ENCODE measurements at places on chromosomes 4 and X. TPM values are rescaled to one million over a fixed set of nuclear protein-coding genes. Genes with fewer than 3 reads are reported as not detected.

Gene HMGN5
- 1.3 TPM for total RNA-seq

- no peak for DNase-seq
These were observed 513 bp downstream of the NHSL2 start for GRCh38 chrX:71910986-71911730.

DNA sequence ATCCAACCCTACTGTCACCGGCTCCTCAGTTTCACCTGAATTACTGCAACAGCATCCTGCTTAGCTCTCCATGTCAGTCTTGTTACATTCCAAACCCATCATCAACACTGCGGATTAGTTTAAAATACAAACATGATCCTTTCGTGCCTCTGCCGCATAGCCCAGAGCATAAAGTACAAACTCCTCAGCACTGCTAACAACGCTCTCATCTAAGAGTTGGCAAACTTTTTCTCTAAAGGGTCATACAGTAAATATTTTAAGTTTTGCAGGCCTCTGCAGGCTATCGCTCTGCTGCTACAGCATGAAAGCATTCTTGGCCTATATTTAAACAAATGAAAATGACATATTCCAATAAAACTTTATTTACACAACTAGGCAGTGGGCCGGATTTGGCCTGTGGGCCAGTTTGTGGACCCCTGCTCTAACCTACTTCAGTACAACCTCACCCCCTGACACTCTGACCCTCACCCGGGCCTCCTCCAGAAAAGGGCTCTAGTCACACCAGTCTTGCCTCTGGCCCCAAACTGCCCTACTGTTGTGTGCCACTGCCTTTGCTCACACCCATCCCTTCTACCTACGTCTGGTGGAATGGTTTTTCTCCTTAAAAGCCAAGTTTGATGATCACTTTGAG, 7.2 kb downstream of the STX18 start:
- no peak for DNase-seq

DNA sequence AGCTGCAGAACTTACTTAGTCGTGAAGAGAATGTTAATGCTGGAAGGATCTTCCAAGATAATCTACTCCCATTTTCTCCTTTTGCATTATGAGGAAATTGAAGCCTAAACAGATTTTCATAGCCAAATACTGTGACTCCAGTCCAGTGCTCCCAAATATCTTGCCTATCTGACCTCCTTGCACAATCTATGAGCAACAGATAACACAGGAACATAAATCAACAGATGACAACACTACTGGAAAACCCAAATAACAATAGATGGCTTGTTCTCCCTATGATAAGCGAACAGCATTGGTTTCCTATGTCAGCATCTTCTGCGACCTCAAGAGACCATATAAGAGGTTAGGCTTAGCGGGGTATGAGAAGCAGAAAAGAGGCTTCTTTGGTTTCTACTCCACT, 88.0 kb downstream of the CORIN start:
- DNase-seq: no peak

DNA sequence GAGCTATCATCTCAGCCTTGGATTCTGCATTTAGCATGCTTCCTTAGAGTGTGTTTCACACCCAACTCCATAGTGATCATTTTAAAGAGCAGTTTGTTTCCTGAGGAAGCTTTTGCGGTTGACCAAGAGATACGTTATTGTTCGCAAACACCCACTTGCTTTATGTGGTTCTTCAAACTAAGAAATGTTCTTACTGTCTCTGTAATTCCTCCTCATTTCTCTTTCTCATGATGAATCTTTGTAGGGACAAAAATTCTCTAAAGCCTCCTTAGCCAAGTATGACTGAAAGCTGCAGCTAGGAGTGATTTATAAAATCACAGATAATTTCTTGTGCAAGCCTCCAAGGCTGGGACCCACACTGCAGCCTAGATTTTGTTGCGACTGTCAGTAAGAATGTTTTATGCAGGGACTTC, 10.0 kb downstream of the TNIP3 start:
- DNase-seq: no peak

Gene PDLIM3
- 281 TPM for total RNA-seq

GRCh38 chr4:79695848-79696247, 287.8 kb upstream of the GK2 start:
- DNase-seq: no peak

DNA sequence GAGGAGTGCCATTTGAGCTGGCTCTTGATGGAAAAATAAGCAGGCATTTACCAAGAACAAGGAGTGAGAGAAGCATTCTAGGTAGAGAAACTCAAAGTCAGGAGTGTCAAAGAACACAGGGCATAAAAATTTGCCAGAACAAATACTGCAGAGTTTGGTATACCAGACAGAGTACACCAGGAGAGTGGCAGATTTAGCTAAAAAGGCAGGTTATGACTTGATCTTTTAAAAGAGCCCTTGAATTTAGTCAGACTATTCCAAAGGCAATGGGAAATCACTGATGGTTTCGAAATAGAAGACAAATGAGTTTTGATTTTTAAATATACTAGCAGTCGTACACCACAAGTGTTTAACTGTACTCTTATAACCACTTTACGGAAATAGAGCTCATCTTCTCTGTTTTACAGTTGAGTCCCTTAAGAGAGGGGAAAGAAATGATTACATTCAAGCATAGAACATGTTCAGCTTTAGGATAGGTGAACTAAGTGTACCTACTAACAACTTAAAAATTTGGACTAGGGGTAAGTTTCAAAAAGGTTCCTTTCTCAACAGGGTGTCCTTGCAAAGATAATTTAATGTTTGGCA, 10.2 kb downstream of the UBE2D3 start:
- DNase-seq: no peak

DNA sequence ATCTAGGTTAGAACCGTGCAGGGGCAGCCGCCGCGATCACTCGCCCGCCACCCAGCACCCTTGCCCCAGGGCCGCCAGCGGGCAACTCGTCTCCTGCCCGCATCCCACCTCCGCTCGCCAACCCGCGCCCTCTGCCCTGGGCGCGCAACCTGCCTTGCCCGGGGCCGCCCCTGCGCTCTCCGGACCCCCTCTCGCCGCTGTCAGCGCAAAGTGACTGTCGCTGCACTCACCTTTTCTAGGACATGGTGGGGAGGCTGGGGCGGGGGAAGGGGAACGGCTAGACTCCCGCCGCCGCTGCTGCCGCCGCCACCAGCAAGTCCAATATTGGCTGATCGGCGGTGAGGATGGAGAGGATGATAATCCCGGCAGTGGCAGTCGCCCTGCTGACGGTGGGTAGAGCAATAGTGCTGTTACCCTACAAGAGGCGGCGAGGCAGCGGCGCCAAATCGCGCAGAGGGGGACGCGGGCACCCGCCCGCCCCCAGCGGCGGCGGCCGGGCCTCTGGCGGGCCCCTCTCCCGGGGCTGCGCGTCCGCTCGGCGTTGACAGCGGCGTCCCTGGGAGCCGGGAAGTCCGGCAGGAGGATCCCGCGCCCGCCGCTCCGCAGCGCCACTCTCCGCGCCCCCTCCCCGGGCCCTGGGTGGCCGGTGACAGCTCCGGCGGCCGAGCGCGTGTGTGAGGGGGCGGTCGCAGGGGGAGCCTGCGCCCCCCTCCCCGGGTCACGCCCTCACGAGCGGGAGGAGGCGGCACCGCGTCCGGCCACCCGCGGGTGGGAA, 2.3 kb upstream of the NR3C2 start:
- DNase-seq: peak; percentile 69

GRCh38 chr4:70938086-70938485, 35.9 kb downstream of the MOB1B start:
- no peak for DNase-seq

DNA sequence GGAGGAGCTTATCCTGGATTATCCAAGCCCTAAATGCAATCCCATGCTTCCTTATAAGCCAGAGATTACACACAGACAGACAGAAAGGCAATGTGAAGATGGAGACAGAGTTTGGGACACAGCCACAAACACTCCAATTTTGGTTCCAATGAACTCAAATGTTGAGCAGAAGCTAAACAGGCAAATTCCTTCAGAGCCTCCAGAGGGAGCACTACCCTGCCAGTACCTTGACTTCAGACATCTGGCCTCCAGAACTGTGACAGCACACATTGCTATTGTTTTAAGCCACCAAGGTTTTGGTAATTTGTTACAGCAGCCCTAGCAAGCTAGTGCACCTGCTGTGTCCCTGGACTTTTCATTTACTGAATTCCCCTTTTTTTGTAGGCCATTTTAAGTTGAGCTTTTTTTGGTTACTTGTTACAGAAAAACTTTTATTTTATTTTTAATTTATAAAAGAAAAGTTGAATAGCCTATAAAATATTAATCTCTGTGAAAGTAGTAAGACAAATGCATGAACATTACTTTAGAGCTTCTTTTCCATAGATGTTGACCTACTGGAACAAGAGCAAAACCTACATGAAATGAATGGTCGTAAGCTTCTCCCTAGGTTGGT, 33.4 kb upstream of the SRD5A3 start:
- DNase-seq: no peak

Gene ABLIM2
- 24.9 TPM for total RNA-seq

GRCh38 chr4:56445699-56446098, 9.6 kb downstream of the PAICS start:
- no peak for DNase-seq

Gene MXRA5
- 2.1 TPM for total RNA-seq

DNA sequence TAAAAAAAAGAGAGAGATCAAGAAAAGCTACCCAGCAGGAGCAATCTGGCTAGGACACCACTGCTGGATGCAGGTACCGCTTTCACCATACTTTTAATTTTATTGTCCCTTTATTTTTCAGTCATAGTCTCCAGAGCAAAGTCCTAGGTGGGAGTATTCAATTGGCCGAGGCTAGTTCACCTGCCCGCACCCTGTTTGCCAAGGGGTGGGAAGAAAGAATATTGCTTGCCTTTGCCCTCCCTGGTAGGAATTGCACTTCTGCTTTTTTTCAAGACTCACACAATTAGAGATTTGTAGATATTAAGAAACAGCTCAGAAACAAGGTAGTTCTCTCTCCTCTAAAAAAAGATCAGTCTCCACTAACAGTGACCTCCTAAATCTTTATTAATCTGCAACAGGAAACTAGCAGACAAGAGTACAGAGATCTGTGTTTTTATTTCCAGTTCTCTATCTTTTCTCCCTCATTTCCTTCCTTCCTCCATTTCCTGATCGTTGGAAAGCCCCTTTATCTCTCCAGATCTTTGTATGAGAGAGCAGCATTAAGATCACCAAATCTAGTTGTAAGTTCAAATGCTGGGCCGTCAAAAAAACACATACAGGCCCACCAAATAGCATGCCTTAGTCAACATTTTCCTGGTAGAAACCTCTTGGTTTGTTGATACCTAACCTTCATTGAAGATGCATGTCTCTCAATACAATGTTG, 9.4 kb upstream of the RPGR start:
- no peak for DNase-seq

DNA sequence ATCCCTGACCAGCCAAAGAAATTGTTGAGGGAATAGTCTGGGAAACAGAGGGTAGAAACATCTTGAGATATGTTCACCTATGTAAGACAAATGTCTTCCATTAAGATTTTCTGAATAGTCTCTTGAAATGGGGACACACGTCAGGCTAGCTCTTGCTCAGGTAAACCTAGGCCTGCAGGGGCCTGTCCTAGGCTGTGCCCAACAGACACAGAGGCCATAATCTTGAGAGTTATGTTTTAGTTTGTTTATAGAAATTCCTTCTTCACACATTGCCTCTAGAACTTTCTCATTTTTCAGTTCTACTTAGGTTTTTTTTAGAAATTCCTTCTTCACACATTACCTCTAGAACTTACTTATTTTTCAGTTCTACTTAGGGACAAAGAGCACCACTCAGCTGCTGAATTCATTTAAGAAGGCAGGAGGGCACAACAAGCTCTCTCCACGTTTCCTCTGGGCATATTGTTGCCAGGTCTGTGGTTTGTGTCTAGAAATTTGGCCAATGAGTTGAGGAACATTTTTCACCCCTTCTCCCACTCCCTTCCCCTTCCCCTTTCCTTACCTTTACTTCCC, 94.9 kb downstream of the ARHGAP24 start:
- DNase-seq: no peak

GRCh38 chrX:153973127-153974002, 811 bp downstream of the TMEM187 start:
- DNase-seq: no peak

Gene HNRNPDL
- total RNA-seq: 103 TPM

GRCh38 chr4:54658252-54659093, 716 bp downstream of the KIT start:
- peak; percentile 77 for DNase-seq

DNA sequence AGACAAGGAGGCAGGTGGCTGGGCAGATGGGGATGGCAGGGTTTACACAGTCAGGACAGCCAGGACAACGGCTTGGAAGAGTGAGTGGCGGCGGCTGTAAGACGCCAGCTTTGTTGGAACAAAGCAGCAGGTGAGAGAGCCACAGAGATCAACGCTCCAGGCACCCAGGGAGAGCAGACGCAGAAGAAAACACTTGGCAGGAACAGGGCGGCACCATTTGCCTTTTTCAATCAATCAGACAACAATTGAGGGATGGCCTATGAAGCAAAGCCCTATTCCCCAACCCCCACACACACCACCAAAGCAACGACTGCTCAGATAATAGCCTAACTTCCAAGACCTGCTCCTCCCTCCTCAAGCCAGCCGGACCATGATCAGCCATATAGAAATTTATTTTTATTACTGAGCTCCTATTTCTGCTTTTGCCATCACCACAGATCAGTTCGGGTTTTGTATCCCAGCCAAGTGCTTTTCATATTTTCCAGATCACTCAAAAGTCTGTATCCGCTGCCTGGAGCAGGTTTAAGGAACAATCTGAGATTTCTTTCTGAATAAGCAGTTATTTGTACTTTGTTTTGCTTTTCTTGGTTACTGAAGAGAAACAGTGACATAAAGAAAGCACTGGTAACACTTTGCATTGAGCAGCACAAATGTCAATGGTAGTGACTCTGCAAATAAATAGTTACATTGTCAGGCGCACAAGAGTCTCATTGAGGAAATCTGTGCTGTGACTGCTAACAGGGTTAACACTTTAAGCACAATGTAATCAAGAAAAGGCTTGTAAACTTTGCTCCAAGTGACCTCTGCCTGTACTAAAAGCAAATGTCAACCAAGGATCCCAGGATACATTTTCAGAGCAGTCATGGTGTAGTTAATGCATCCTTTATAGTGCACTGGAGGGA, 81.8 kb upstream of the RBPJ start:
- DNase-seq: no peak

- no peak for DNase-seq
These were observed 1.1 kb upstream of the HDAC6 start for GRCh38 chrX:48800574-48801279.

- DNase-seq: no peak
These were observed 182.1 kb upstream of the TET2 start for GRCh38 chr4:104964410-104965175.

Gene PDGFRA
- total RNA-seq: 38.5 TPM

Gene MAGEA8
- not detected for total RNA-seq

DNA sequence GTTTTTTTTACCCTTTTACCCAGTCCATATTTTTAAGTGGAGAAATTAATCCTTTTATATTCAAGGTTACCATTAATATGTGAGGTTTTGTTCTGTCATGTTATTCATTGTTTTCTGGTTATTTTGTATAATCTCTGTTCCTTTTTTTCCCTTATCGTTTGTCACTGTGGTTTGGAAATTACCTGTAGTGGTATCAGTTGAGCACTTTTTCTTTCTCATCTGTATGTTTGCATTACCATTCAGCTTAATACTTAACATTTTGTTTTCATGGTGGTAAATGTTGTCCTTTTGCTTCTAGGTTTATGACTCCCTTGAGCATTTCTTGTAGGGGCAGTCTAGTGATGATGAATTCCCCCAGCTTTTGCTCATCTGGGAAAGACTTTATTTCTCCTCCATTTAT, 6.6 kb downstream of the ETDC start:
- no peak for DNase-seq

- DNase-seq: no peak
These were observed 100.5 kb upstream of the AADAT start for GRCh38 chr4:170190265-170190664.
